ENCODE measurements at places on chromosomes 2 and 18.

DNA sequence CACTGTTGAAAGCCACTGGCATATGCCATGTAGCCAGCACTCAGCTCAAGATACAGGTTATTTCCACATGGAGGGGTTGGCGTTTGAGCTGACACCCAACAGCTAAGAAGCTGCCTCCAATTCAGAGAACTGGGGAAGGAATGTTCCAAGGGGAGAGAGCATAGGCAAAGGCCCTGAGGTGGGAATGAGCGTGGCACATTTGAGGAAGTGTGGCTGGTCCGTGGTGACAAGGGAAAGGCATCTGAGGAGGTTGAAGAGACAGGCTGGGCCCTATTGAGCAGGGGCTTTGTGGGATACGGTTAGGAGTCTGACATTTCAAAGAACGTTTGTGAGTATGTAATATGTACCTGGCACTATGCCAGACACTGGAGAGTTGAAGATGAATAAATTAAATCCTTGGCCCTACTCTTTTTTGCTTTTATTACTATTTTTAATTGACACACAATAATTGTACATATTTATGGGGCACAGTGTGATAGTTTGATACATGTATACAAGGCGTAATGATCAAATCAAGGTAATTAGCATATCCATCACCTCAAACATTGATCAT lies 27.6 kb upstream of the TMBIM1 start:
- DNase-seq: no peak

DNA sequence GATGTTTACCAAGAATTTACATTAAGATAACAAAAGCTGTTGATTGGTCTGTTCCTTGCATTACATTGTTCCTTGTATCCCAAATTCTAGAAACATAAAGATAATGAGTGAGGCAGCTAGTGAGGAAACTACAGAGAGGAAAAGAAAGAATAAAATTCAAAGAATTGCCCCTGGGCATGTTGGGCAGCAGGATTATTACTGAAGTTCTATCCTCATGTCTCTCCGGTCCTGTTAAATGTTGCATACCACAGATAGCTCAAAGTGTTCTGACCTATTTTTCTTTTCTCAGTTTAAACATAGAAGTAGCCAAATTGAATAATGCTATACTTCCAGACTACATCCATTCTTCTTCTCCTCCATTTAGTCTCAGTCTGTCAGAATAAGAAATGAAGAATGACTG lies 58.2 kb upstream of the DYNC1I2 start:
- DNase-seq: no peak

GRCh38 chr2:25491003-25491696 lies 149.4 kb upstream of the DNMT3A start:
- no peak for DNase-seq

DNA sequence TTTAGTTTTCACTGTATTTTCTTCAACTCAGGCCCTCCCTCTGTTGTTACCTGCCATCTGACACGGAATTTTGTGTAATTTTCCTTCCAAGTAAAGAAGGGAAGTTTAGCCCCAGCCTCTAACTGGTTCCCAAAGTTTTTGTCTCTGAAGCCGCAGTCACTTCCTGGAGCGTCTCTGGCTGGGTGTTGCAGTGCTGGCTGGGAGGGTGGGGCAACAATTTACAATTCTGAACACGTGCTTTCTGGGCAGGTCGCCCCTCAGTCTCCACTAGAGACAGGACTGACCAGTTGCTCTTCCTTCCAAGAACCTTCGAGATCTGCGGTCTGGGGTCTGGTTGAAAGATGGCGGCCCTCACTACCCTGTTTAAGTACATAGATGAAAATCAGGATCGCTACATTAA lies 3.5 kb downstream of the CNDP2 start:
- DNase-seq: no peak

DNA sequence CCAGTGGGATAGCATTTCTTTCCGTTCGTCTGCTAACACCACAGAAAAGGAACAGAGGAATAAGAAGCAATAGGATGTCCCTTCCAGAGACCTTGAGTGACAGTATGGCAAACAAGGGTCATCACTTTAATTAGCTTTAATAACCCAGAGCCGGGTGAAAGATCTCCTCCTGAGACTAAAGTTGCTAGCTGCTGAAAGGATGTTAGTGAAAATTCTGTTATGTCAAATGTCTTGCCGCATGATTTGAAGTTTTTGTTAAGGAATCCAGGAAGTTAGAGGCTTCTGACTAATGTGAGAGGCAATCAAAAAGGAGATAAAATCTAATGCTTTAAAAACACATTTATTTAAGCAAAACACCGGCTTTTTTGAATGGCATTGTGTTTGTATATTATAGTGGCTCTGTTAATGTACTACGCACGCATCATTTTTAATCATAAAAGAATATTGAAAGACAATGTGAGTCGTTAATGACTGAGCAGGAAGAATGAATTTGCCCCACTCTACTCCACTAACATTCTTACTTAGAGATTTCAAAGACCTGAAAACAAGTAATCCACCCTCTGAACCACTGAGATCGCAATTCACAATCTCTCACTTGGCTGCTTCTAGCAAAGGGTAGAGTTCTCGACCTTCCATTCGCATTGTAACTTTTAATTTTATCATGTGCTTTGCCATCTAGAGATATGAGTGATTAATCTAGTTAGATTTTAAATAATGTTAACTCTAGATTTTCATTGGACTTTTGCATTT lies 536.6 kb downstream of the LRRTM4 start:
- no peak for DNase-seq

GRCh38 chr2:86286516-86286915 lies 50.9 kb downstream of the REEP1 start:
- no peak for DNase-seq

- no peak for DNase-seq
Observed at GRCh38 chr2:58067001-58067400, 20.4 kb downstream of the VRK2 start.

GRCh38 chr2:120229341-120229740 lies 6.1 kb upstream of the TMEM185B start:
- no peak for DNase-seq

DNA sequence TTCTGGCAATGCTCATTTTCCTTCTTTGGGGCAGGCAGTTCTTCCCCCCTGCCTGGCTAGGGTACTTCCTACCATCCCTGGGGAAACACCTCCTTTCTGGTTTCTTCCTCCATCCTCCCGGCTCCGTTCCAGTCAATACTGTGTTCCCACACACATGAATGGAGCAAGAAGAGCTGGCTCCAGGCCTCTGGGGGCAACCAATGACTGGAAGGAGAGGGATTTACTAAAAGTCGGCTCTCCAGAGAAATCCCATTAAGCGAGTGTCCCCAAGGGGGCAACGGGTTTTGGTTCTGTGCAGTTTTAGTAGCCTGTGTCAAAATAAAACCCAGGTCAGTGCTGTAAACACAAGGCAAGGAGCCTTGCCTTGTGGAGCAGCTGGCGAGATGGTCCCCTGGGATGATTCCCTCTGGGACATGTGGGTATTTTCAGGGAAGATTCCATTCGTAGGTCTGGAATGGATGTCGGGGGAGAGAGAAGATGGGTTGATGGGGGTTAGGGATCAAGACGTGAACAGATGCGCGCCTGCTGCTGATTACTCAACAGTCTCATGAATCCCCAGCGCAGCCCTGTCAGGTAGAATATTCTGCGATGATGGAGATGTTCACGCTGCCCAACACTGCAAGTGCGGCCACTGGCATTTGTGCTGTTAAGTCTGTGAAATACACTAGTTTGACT lies 32.0 kb downstream of the EMILIN2 start:
- no peak for DNase-seq

- no peak for DNase-seq
Observed at GRCh38 chr2:236036045-236036444, 132.1 kb downstream of the GBX2 start.

GRCh38 chr2:99899882-99900281 lies 242.5 kb downstream of the AFF3 start:
- DNase-seq: no peak

DNA sequence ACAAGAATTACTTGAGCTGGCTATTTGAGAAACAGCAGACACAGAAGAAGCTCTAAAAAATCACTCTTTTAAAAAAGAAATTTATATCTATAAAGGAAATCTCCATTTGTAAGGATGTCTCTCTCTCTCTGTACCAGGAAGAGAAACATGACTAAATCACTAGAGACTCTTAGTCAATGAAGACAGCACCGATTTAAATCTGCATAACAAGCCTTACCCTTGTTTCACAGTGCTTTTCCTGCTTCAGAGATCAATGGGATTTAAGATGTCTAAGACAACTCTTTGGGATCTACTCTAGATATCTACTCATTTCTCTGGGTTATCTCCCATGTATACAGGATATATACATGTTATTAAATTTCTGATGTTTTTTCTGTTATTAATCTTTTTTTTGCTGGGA lies 359.2 kb upstream of the RND3 start:
- DNase-seq: no peak

DNA sequence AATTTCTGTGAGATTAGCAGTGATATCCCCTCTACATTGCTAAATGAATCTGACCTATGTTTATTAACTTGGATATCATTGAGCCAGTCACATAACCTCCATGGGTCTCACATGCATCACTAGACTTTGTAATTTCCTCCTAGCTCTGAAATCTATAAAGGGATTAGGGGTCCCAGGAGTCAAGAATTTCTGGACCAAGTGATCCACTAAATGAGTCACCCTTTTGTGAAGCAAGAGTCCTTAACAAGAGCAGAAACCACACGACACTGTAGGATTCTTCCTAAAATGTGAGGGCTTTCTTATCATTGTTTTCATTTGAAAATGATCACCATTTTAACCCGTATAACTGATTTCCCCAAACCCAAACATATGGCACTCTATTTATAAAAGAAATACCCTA lies 90.3 kb downstream of the DHRS9 start:
- DNase-seq: no peak

- DNase-seq: no peak
Observed at GRCh38 chr18:78586586-78586985, 393.0 kb upstream of the SALL3 start.

- DNase-seq: peak; percentile 20
Observed at GRCh38 chr2:202375033-202375608, 1.0 kb upstream of the BMPR2 start.
